WTC11 (cell line): ENCODE measurements at places on chromosomes 7 and 10. TPM values are rescaled to one million over a fixed set of nuclear protein-coding genes. Genes with fewer than 3 reads are reported as not detected.

DNA sequence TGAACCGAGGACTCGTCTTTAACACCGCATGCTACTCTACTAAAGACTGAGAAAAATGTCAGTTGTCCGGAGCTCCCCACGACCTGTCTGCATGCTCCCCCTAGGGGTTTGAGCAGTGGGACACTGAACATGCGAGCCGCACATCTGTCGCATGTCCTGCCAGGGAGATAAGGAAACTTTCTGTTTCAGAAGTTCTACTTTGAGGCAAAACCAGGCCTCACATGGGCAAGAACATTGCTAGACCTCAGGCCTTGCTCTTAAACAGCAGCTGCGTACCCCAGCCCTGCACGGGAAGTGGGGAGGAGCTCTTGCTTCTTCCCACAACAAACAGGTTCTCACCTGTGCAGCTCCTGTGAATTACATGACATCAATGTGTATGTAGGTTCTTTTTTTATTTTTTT is 30.3 kb upstream of the HERPUD2 start:
- no peaks in the 10 kb centered on the region for H3K36me3 ChIP-seq
- no peaks in the 10 kb centered on the region for H3K27me3 ChIP-seq
- H3K4me1 ChIP-seq: no peaks in the 10 kb centered on the region
- H3K27ac ChIP-seq: no peak overlapping the region

Gene SKIDA1
- 9.4 to 12.9 TPM (median 11.8 TPM) in 3 replicates for total RNA-seq

Gene NEUROD6
- total RNA-seq: not detected in 3 replicates

Gene HOXA3
- 0.11 TPM in 1 of 3 replicates, not detected in the others for total RNA-seq

DNA sequence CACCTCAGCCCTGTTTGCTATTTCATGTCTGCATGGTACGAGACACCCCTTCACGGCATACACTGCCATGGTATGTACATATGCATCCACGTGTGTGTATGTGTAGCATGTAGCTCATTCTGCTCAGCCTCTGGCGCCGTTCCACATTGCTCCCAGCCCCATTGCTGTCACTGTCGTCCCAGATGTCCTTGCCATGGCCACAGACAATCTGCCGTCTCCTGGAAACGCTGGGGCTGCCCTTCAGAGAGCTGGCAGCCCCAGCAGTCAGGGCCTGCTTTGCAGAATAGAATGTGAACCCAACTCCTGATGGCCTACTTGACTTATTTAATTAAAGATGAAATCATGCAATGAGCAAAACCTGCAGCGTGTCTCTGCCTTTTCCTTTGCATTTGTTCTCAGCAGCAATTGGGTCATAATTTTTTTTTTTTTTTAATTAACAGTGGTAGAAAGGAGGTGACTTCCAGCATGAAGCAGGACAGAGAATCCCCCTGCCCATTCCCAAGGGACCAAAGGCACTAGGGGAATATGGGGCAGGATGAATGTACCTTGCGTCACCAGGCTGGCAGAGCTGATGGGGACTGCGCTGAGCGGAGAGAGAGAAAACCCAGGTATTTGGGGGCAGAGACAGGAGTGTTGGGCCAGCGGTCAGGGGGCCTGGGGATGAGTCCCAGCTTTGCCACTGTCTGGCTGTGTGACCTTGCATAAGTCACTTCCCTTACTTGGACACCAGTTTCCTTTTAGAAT is 49.2 kb downstream of the CHST3 start:
- H3K27ac ChIP-seq: no peak overlapping the region
- peaks cover 7% of the 10 kb centered on the region for H3K4me1 ChIP-seq
- no peaks in the 10 kb centered on the region for H3K27me3 ChIP-seq
- H3K36me3 ChIP-seq: no peaks in the 10 kb centered on the region

- no peak for DNase-seq
- H3K4me1 ChIP-seq: peaks cover 45% of the 10 kb centered on the region
- no peak overlapping the region for H3K27ac ChIP-seq
- peaks cover 2% of the 10 kb centered on the region for H3K27me3 ChIP-seq
These were observed 19.9 kb downstream of the KLF6 start for GRCh38 chr10:3765146-3765545.

Gene YAE1
- 20.7 to 23.7 TPM (median 21.9 TPM) in 3 replicates for total RNA-seq

Gene TAC1
- 0.42 to 0.98 TPM (median 0.50 TPM) in 3 replicates for total RNA-seq

Gene SORBS1
- total RNA-seq: 33.8 to 39.9 TPM (median 34.3 TPM) in 3 replicates

DNA sequence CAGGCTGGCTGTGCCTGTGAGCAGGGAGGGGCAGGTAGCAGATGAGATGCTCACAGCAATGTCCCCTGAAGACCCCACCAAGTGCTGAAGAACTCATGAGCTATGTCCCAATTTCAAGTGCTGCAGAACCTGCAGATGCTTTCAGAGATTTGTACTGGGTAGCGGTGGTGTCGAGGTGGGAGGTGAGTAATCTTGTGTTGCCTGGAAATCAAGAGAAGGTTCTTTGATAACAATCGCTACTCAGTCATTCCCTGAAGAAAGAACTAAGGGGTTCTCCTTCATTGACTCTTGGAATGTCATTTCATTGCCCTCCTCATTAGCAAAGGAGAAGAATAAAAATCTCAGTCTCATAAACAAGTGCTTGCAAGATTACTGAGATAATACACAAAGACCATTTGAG is 246.4 kb downstream of the EMX2 start:
- DNase-seq: no peak
- H3K27ac ChIP-seq: no peak overlapping the region
- no peaks in the 10 kb centered on the region for H3K36me3 ChIP-seq
- H3K4me3 ChIP-seq: no peak overlapping the region

Gene AGAP3
- total RNA-seq: 107 to 163 TPM (median 113 TPM) in 3 replicates

DNA sequence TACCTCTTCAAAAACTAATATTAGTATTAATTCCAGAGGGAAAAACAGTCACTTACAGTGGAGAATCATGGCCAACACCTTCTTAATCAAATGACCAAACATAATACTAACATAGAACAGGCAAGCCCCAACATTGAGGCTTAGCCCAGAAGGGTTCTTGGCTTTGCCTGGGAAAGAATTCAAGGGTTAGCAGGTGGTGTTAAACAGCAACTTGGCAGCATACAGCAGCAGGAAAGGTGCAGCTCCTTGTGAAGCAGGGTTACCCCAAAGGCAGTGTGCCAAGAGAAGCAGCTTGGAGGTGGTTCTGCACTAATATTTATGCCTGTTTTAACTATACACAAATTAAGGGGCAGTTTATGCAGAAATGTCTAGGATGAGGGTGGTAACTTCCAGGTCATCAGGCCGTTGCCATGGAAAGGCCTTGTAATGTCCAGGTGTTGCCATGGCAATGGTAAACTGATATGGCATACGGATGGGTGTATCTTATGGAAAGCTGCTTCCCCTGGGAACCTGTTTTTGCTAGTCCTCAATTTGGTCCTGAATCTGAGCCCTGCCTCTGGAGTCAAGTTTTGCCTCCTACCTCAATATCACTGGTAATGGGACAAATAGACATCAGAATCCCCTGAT is 27.2 kb upstream of the BEND7 start:
- H3K4me1 ChIP-seq: no peaks in the 10 kb centered on the region

Gene C10orf67
- total RNA-seq: 0.07 TPM in 1 of 3 replicates, not detected in the others

Gene POT1
- 20.2 to 24.7 TPM (median 21.9 TPM) in 3 replicates for total RNA-seq

Gene CUEDC2
- total RNA-seq: 40.2 to 69.0 TPM (median 65.8 TPM) in 3 replicates

Gene NPTX2
- 10.9 to 17.0 TPM (median 15.9 TPM) in 3 replicates for total RNA-seq

Gene OSBPL3
- 16.0 to 20.2 TPM (median 17.1 TPM) in 3 replicates for total RNA-seq

GRCh38 chr7:139367438-139368155 is 7.9 kb downstream of the LUC7L2 start:
- no peak for DNase-seq
- peak overlapping the region; percentile 57; the same call in 1 of the 2 replicates for H3K27ac ChIP-seq
- H3K36me3 ChIP-seq: peaks cover 10% of the 10 kb centered on the region
- peaks cover 56% of the 10 kb centered on the region for H3K4me1 ChIP-seq

GRCh38 chr10:15763006-15763405 is 43.3 kb upstream of the ITGA8 start:
- no peak overlapping the region for H3K27ac ChIP-seq
- no peaks in the 10 kb centered on the region for H3K36me3 ChIP-seq
- no peaks in the 10 kb centered on the region; the same call in 1 of the 2 replicates for H3K27me3 ChIP-seq
- H3K4me3 ChIP-seq: no peak overlapping the region

GRCh38 chr10:126895214-126895781 is 9.9 kb upstream of the DOCK1 start:
- peaks cover 24% of the 10 kb centered on the region for H3K27me3 ChIP-seq
- H3K4me1 ChIP-seq: no peaks in the 10 kb centered on the region
- H3K36me3 ChIP-seq: peaks cover 44% of the 10 kb centered on the region
- H3K27ac ChIP-seq: no peak overlapping the region

Gene GSTO1
- 87.9 to 99.5 TPM (median 99.2 TPM) in 3 replicates for total RNA-seq
